Stimulated activated CD4-positive, alpha-beta T cell treated with anti-CD3 and anti-CD28 coated beads, Interleukin-15, amount 100 ng/mL, for 1 hour (primary cell): ENCODE measurements at places on chromosomes 5 and 9.

- DNase-seq: no peak
These were observed 186.2 kb downstream of the DCP2 start for GRCh38 chr5:113162770-113163169.

DNA sequence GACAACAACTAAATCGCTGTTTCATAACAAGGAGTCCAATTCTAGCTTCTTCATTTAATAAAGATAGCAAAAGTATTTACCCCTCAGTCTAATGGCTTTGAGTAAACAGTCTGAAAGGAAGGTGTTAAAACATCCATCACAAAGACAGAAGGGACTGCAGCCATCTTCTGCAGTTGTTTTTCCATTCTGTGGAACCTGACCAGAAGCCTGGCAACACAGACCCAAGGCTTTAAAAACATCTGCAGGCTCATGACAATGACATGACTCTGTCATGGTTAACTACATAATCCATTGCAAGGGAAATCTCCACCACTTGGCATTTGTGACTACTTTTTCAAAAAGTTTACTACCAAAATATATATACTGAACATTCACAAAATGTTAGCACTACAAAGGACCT is 51.9 kb downstream of the ELL2 start:
- DNase-seq: no peak

DNA sequence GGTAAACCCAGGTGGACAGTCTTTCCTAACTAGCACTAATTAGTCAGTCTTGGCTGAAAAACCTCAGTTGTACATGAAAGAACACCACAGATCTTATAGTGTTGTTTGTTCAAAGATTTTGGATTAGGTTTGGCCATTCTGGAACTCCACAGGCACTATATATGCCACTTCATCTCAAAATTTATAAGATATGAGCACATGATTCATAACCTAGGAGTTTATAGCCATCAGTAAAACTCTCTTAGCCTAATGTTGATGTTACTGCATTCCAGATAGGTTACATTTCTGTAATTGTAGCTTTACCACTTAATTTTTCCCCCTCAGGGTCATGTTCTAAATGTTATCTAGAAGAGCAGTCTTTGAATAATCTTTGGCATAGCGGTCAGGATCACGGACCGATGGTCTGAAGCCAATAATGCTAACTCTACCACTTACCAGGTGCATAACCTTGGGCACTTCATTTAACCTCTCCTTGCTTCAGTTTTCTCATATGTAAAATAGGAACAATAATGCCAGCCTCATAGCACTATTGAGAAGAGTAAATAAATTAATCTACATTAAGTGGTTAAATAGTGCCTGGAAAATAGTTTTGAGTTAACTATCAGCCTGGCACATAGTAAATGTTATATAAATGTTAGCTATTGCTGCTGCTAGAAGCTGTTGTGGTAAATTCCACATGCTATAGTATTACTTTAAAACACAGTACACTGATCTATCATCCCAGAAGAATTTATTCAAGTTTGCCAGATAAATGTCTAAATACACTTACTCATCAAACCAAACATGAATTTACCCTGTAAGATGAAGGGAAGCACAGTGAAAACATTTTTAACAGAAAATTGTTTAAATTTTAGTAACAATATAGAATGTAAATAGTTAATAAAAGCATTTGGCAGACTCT is 743.9 kb downstream of the NR2F1-AS1 start:
- no peak for DNase-seq

DNA sequence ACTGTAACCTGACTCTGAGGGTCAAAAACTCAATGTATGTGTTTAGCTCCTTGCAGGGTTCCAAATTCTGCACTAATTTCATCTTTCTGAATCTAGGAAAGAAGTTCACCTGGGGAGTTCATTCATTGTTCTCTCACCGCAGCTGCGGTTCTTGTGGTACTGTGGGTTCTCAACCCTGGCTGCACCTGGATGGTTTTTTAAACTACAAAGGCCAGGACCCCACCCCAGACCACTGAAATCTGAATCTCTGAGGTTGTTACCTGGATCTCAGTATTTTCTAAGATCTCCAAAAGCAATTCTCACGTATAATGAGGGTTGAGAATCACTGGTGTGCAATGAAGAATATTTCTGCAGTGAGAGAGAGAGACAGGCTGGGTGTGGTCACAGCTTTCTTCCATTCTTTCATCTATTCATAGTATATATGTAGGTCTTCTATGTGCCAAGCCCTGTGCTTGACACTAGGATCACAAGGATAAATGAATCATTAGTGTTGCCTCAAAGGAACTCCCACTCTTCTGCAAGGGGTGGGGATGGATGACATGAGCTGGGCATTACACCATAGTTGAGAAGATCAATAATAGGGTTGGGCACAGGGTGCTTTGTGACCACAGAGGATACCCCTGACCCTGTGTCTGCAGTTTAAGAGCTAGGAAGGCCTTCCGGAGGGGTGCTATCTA is 109.8 kb downstream of the GALNT10 start:
- no peak for DNase-seq

GRCh38 chr9:27529316-27530278 is at the start of gene MOB3B:
Gene MOB3B, minus strand, starts transcription at chr9:27529814. Its CDS starts 74,264 bp downstream, at chr9:27455550.
- peak; percentile 52 for DNase-seq

- DNase-seq: no peak
These were observed 103.9 kb downstream of the LHFPL2 start for GRCh38 chr5:78544561-78545201.

DNA sequence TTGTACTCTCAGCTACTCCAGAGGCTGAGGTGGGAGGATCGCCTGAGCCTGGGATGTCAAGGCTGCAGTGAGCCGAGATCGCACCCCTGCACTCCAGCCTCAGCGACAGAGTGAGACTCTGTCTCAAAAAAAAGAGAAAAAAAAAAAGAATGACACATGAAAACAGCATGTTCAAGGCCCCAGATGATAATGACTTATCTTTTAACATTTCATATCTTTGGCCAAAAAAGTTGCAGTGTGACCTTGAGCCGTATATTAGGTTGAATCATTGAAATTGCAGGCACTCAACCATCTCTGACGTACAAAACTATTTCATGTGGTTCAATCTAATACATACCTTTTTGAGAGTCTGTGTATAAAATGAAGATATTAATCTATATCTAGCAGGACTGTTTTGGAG is 79.1 kb upstream of the CPEB4 start:
- DNase-seq: no peak

DNA sequence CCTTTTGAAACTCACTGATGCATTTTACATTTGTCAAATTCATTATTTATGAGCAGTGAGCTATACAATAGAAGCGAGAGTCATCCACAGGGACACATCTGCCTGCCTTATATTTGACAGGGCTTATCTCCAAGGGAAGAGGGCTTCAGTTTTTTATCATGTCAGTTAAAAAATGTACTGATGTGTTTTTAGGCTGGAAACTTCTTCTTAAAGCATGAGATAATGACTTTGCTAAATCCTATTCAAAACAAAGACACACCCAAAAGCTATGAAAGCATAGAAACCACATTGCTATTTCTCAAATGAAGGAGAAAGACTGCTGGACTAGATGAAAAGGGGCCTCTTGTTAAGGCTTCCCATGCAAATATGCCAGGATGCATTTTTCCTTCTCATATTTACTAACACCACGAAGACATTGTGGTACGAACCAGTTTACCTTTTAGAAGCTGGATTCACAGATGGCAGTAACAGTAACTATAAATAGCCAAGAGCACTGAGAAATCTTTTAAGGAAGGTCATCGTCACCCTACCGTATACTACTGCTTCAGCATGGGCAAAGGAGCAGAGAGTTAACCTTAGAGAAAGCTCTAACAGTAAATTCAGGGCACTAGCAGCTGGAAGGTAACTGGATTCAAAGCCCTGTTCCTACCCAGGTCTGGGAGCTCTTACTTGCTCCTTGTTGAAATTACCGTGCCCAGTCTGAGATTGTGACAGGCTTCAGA is 86.3 kb upstream of the IFNK start:
- no peak for DNase-seq

GRCh38 chr5:142551338-142552067 is 134.4 kb downstream of the FGF1 start:
- DNase-seq: no peak

DNA sequence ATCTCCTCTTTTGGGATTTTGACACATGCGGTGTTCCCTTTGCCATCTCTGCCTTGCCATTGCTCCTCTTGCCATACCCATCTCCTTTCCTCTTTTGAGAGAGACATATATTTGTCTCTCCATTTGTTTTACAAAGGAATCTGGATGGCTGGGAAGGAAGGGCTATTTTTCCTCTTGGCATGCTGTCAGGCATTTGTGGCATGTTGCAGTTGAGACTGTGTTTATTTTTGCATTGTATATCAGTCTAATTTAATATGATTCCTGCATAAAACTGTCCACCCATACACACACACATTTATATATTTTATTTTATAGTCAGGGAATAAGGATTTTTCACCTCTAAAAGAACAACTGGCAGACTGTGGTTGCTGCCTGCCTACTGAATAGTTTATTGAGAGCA is 1105.8 kb upstream of the SEMA6A start:
- no peak for DNase-seq

- DNase-seq: no peak
These were observed 223.4 kb downstream of the PLK2 start for GRCh38 chr5:58236498-58236897.

DNA sequence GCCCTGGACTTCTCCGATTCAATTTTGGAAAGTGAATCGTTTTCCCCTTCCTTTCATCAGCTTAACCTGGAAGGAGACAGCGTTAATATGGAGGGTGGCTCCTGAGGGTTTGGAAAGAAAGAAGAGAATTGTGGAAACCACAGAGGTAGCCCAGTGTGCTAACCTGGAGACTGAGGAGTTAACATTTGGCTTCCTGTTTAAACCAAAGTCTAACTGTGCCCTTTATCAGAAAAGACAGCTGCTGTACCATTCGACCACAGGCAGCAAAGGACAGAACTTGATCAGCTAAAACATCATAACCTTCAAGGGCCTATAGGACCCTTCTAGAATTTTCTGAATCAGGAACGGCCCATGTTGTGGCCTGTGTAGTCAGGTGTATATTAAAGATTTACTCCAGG is 735 bp downstream of the IDNK start:
- no peak for DNase-seq

DNA sequence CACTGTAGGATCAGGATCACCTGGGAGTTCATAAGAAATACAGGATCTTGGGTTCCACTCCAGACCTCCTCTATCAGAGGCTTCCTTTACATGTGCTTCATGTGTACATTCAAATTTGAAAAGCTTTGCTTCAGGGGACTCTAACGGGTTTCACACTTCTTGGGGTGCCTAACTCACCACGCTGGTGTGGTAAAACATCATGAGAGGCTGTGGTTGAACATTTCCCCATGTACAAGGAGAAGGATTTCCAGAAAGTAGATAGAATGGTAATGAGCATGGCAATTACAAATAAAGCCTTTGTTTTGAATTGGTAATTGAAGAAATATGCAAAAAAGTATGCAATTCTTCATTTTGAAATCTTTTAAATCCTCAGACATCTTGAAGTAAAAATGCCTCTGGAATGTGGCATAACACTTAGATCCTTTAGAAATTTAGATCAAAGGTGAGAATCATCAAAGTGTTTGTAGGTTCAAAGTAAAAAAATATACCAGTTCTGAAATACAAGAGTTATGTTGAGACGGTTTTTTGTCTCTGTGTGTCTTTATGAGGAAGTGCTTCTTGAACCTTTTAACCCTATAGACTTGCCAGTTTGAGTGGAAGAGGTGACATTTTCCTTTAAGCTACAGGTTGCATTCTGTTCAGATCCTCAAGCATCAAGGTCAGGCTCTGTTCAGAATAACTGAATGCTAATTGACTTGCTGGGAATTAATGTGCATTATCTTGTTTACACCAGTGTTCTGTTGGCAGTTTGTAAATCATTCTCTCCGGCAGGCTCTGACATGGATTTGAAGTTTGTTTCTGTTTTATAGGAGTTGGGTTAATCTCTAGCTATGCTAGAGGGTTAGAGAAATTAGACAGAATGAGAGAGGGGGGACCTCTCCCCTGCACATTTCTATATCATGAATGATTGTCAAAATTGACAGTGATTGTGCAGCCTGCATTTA is 415.3 kb downstream of the MAN2A1 start:
- DNase-seq: no peak

- DNase-seq: no peak
These were observed 5.9 kb downstream of the FKBP15 start for GRCh38 chr9:113215132-113215531.

- DNase-seq: no peak
These were observed 17.5 kb downstream of the TLE1 start for GRCh38 chr9:81671880-81672280.

- DNase-seq: no peak
These were observed 1080.7 kb upstream of the NUDT12 start for GRCh38 chr5:104643320-104643719.

GRCh38 chr9:107809871-107810460 is 320.4 kb upstream of the KLF4 start:
- no peak for DNase-seq

- no peak for DNase-seq
These were observed 2.4 kb upstream of the TOR1A start for GRCh38 chr9:129826344-129826743.

DNA sequence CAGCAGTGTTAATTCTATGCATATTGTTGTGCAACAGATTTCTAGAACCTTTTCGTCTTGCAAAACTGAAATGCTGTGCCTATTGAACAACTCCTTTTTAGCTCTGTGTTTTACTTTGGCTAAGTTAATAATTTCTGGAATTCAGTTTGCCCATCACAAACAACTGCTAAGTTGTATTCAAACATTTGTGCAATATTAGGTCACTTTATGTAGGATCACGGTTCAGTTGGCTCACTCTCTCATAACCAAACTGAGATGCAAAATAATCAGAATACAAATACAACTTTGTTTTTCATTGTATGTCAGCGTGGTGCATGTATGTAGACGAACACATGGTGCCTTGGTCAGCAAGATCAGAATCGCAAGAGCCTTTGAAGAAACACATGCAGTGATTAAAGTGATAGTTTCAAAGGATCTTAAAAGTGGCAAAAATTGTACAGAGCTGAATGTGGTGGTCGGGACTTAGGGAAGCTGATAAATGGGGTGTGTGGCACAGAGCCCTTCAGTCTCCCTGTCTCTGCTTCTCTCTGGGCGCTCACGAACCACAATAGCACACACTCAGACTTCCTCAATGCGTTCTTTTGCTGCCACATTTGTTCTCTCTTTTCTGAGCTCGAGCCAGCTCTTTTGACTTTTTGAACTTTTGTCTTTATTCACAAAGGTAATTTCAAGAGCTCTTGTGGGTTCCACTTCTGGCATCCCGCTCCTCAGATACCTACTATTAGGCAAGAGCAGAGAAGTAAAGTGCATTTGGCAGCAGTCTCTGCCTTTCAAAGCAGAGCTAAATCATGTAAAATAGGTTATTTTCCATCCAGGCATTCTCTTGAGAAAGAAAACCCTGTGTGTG is 112.4 kb upstream of the CTSL start:
- DNase-seq: no peak

GRCh38 chr5:83471405-83472212 is at the start of gene VCAN:
Gene VCAN, plus strand, starts transcription at chr5:83471744. Its CDS starts 11,775 bp downstream, at chr5:83483519.
- no peak for DNase-seq

DNA sequence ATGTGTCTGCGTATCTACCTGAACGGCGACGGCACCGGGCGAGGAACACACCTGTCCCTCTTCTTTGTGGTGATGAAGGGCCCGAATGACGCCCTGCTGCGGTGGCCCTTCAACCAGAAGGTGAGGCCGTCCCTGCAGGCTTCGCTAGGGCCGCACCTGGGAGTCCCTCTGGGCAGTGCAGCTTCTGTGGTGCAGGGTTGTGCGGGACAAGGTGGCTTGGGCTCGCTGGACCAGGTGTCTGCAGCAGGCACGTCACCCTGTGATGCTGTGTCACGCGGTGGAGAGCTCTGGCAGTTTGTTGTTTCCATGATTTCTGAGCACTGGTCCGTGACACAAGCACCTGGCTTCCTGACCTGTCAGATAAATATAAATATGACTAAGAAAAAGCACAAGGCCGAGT is 20.7 kb downstream of the FBXW5 start:
- no peak for DNase-seq
